Activated naive CD4-positive, alpha-beta T cell treated with anti-CD3 and anti-CD28 coated beads, Interleukin-2, amount 50 U/mL, for 72 hours (primary cell): ENCODE measurements at places on chromosomes 2 and 18.

DNA sequence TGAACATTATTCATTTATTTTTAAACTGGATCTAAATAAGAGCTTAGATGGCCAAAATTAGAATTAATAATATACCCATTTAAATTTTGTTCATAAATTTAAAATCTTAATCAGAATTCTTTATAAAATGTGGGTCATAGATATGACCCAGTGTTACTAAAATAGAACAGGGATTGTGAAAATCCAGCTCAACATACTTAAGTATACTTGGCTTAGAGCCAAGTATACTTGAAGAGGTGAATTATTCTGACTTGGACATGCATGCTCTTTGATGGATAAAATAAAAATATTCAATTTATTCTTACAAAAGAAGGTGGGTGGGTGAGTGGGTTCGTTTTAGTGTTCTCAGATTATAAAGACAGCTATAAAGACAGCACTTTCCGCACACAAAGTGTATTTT lies 70.7 kb downstream of the SPOPL start:
- no peak for DNase-seq

DNA sequence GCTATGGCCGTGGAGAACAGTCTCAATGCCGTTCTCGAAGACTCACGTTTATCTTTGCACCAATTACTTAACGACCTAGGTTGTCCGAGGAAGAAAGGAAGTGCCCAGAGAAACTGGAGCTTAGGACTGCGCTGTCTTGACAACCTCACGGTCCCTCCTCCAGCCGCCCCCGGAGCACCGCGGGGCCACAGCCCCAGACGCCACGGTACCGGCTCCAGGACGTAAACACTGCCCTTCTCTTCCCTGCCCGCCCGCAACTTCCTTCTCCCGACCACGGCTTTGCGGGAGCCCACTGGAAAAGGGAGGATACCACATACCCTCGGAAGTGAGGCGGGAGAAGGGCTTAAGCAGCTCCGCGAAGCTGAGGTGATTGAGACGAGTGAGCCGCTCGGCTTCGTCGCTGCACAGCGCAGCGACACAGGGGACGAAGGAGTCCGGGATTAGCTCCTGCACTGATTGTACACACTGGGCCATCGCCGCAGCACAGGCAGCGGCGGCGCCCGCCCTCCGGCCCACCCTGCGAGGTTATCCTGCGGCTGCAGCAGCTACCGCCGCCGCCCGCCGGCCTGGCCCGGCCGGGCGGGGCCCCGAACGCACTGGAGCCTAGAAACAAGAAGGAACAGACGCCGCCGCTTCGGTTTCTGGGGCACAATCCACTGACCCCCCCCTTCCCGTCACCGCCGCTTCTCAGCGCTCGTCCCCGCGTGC lies 483 bp downstream of the TRAPPC8 start:
- no peak for DNase-seq

DNA sequence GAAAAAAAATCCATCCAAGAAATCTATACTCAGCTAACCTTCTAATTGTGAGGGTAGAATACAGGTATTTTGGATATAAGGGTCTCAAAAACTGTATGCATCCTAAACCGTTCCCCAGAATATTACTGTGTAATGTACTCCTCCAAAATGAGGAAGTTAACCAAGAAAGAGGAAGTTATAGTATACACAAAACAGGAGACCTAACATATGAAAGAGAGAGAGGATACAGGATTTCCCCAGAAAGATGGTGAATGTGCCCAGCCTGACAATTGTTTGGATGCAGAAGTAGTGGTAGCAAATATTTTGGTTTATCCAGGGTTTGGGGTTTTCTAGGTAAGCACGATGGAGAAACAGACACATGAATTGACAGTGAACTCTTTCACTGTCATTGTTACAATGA lies 50.6 kb downstream of the GALNT3 start:
- DNase-seq: no peak

DNA sequence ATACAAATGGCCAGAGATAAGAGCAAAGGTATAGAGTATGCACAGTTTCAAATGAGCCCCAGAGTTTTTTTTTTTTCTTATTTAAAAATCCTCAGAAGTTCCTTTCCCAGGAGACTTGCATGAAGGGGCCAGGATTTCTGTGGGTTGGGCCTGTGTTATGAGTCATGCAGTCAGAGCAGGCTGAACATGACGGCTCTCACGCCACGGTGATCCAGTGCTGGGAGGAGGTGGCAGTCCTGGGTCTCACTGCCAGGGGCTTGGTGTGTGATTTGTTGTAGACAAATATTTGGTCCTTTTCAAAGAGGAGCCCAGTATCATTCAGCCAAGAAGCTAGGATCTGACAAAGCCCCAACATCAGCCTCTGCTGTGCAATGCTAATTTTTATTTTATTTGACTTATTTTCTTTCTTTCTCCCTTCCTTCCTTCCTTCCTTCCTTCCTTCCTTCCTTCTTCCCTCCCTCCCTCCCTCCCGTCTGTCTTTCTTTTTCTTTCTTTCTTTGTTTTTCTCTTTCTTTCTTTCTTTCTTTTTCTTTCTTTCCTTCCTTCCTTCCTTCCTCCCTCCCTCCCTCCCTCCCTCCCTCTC lies 10.4 kb upstream of the KCNE4 start:
- DNase-seq: no peak

DNA sequence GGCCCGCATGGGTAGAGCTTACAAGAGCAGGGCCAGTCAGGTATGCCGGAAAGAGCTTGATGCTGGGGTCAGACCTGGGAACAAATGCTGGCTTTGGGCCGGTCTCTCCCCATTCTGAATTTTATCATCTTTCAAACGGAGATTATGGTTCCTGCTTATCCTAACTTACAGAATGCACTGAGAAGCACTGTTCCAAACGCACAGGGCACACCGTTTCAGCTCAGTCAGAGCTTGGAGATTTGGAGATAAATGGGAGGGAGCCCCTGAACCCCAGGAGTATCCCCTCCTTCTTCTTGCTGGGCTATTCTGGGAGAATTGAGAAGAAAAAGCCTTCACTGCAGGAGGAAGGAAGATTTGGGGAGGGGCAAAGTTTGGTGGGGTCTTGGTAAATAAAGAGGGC lies 169.4 kb downstream of the DDX1 start:
- DNase-seq: no peak

- DNase-seq: no peak
Observed at GRCh38 chr2:121567957-121568409, 37.3 kb downstream of the RNU4ATAC start.

DNA sequence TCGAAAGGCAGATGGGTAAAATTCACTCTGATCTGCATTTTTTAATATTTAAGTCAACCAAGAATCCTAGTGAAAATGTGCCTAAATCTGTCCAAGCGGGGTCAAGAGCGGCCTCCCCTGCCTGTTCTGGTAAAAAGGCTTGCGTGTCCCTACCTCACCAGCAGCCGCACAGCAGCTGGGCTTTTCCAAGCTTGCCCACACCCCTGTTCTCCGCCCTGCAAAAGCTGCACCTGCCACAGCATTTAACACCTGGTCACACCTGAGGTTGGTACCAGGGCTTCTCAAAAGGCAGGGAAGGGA lies 25.8 kb upstream of the TMEM182 start:
- DNase-seq: no peak

GRCh38 chr2:99442837-99443236 lies 47.0 kb downstream of the REV1 start:
- no peak for DNase-seq

GRCh38 chr2:239202343-239202742 lies 198.5 kb downstream of the HDAC4 start:
- DNase-seq: no peak

DNA sequence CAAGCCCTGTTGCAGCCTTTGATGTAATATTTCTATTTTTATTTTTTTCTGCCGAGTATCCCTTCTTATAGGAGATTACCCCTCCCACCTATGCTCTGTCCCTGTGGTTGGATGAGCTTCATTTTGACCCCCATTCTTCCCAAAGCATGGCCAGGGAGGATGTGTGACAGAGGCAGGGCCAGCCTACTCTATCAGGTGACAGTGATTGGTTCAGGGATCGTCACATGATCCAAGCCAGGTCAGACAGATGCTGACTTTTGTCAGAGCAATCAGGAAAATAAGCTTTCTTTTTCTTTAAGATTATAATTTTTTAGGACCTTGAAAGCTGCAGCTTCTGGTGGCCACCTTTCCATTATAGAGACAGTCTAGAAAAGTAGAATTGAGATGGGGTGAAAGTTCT lies 314.3 kb downstream of the NUP35 start:
- DNase-seq: no peak

DNA sequence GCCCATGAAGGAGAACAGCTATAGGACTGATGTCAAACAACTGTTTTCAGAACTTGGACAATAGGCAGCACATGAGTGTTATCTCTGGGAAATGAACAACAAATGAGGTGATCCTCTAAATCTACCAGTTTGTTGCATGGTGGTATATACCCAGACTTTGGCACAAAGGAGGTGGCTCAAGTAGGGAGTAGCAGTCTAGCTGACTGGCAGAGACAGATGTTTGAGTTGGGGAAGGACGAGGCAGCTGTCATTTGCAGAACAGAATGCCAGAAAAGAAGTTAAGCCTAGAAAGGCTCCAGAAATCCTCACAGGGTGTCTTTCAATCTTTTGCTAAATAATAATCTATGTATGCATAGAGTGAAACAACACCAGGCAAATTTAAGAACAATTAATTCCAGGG lies 47.4 kb downstream of the RPE start:
- DNase-seq: no peak

DNA sequence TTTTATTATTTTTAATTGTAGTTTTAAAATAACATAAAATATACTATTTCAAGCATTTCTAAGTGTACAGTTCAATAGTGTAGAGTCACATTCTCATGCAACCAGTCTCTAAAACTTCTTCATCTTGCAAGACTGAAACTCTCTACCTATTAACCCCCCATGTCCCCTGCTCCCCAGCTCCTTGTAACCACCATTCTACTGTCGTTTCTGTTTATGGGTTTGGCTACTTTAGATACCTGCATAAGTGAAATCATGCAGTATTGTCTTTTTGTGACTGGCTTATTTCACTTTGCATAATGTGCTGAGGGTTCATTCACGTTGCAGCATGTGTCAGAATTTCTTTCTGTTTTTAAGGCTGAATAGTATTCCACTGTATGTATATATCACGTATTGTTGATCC lies 139.4 kb downstream of the SMAD7 start:
- no peak for DNase-seq

GRCh38 chr2:170148161-170148560 lies 29.8 kb upstream of the MYO3B start:
- no peak for DNase-seq

DNA sequence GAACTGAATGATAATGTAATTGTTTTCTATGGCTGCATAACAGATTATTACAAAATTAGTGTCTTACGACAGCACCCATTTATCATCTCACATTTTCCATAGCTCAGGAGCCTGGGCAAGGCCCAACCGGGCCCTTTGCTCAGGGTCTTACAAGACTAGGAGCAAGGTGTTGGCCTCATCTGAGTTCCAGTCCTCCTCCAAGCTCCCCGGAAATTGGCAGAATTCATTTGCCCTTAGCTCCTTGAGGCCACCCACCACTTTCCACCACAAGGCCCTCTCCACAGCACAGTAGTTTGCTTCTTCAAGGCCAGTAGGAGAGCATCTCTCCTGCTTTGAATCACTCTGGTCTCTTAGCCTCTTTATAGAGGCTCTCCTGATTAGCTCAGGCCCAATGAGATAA lies 89.2 kb upstream of the SALL3 start:
- DNase-seq: no peak

GRCh38 chr2:149438330-149438960 lies 108.1 kb downstream of the LYPD6 start:
- no peak for DNase-seq

- DNase-seq: no peak
Observed at GRCh38 chr2:129901754-129902415, 77.6 kb upstream of the RAB6C start.

DNA sequence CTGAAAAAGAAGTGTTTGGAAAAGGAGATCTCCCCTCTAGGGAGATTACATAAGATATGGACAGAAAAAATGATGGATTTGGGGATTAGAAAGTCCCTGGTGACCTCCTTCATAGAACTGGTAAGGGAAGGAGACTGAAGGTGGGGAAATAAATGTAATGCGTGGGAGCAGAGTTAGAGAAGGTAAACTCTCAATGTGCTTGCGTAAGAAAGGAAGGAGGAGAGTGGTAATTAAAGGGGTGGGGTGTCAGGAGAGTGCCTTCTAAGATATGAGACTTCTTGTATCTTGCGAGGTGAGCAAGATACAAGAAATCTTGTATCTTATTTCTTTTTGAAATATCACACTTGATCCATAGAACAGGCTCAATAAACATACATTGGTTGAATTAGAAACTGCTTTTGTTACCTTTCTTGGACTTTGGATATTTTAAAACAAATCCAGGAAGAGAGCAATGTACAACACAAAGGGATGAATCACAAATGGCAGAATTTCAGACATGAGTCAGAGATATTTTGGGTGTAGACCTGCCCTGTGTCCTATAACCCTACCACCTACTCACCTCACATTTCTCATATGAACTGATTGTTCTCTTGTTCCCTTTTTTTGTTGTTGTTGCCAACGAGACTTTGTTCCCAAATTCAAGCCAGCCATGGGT lies 342.4 kb downstream of the INSIG2 start:
- DNase-seq: no peak

- DNase-seq: no peak
Observed at GRCh38 chr2:38619458-38620164, 16.9 kb upstream of the HNRNPLL start.

GRCh38 chr18:62522178-62522503 lies 684 bp upstream of the ZCCHC2 start:
- no peak for DNase-seq

DNA sequence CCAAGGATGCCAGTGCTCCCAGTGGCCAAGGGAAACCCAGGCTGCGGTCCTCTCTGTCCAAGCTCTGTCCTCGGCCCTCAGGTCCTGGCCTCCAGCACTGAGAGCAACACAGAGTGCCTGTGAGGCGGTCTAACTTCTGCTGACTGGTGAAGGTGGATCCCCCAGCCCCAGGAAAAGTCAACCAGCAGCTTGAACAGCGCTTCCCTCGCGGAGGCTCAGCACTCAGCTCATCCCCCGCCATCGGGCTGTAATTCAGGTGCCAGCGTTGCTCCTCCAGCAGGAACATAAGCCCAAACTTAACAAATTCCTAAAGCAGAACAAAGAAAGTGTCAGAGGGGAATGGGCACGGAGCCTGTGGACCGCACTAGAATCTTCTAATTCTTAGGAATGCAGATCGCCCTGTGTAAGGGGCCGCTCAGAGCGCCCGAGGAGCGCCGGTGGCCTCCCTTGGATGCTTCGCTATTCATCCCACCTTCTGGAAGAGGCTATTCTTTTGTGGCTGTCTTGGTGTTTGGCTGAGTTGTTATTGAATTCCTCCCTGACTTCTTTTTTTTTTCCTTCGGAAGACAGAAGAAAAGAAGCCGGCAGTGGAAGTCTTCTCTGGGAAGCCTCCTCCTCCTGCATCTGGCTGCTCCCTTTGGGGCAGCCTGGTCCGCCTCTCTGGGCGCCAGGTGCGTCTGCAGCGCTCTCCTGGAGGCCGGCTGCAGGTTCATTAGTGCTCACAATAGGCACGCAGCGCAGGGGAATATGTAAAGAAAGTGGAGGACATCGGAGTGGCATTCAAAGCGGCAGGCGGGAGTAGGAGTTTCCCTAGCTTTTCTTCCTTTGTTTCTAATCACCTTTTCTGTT lies 905.6 kb downstream of the TSN start:
- no peak for DNase-seq

DNA sequence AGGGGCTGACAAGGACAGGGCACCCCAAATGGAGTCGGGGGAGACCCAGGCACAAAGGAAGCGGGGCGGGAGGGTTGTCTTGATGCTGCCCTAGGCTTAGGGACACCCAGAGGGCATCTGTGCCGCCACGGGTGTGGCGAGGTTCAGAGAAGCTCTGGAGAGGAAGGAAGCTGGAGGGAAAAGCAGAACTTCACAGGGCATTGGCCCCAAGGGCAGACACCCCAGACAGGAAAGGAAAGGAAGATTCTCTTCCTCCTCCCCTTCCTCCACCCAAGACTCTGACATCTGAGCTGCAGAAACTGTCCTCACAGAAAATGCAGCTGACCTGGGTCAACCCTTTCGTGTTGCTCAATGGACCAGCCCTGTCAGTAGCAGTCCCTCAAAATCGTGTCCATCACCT lies 25.6 kb downstream of the DNMT3A start:
- DNase-seq: no peak
